ENCODE measurements at places on chromosomes 1 and 21.

- DNase-seq: no peak
These were observed 45.9 kb downstream of the CAMSAP2 start for GRCh38 chr1:200784576-200784975.

- peak; percentile 87 for DNase-seq
These were observed at the start of gene MOV10 for GRCh38 chr1:112674440-112674985. TSS of gene MOV10 (plus strand) at chr1:112674659. CDS start at chr1:112674913, 254 bp downstream.

DNA sequence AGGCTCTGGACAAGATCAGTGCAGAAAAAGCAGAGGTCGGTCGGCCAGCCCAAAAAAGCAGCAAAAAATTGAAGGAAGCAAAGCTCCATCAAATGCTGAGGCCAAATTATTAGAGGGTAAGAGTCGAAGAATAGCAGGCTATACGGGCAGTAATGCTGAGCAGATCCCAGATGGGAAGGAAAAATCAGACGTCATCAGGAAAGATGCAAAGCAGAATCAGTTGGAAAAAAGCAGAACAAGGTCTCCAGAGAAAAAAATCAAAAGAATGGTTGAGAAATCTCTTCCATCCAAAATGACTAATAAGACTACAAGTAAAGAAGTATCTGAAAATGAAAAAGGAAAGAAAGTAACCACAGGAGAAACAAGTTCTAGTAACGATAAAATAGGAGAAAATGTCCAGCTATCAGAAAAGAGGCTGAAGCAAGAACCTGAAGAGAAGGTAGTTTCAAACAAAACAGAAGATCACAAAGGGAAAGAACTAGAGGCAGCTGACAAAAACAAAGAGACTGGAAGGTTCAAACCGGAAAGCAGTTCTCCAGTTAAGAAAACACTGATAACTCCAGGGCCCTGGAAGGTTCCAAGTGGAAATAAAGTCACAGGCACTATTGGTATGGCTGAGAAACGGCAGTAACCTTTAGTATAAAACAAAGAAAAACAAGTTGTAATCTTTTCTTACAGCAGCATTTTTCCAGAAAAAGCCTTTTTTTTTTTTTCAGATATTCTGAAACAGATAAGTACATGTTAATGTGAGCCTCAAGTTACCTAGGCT, 75.7 kb downstream of the PHTF1 start:
- DNase-seq: no peak

- no peak for DNase-seq
These were observed 42.6 kb upstream of the EPB41 start for GRCh38 chr1:28871631-28872401.

DNA sequence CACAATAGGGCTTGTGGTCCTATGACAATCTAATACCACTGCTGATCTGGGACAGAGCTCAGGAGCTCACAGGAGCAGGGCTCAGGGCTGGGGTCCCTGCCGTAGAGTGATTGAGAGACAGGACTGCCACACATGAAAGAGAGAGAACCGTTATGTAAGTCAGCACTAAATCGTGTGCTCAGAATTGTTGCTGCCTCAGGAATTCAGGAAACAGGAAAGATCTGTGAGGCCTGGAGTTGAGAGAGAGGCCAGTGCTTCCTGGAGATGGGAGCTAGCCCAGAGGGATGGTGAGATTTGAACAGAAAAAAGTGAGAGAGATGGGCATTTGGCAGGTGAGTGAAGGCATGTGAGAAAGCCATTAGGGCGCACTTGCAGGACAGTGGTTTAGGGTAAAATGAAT, 17.5 kb upstream of the ACBD6 start:
- DNase-seq: no peak

DNA sequence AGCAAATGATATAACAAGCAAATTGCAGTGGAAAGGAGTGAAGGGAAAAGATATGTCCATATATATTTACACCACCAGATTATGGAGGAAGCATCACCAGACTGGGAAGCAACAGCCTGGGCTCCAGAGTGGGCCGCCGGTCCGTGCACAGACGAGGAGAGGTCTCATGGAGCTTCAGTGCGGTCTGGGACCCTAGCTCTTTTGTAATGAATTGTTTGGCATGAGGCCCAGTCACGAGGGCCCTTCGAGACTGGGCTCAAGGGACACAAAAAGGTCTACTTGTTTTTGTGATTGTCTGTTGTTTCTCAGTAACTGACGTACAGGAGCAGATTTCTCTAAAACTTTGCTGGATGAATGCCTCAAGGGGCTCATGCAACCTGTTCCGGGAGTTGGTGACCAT, 12.9 kb upstream of the STUM start:
- no peak for DNase-seq

GRCh38 chr1:174746024-174746808, 253.5 kb upstream of the CACYBP start:
- DNase-seq: no peak

GRCh38 chr1:194917769-194918168, 1690.5 kb downstream of the KCNT2 start:
- no peak for DNase-seq

GRCh38 chr1:86546787-86547221, at the start of gene CLCA4:
TSS of gene CLCA4 (plus strand) at chr1:86547078. CDS start at chr1:86547120, 42 bp downstream.
- no peak for DNase-seq

- DNase-seq: no peak
These were observed 2.0 kb downstream of the ATP13A2 start for GRCh38 chr1:17009706-17010105.

GRCh38 chr1:2445823-2446215, 30.3 kb upstream of the PLCH2 start:
- DNase-seq: no peak

GRCh38 chr21:34558166-34558565, 46.2 kb upstream of the KCNE1 start:
- DNase-seq: no peak

DNA sequence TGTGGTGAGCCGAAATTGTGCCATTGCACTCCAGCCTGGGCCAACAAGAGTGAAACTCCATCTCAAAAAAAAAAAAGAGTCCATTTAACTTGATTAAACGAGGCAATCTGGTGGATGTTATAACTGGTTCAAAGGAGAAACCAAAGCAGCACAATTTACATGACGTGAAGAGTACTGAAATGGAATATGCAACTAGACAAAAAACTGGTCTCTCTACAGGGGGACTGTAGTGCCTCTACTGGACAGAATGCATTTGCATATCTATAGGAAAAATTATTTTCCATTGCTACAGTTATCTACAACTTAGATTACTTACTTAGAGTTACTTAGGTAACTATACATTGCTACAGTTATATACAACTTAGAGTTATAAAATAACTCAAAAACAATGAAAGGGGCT, 2.7 kb upstream of the CAPN2 start:
- no peak for DNase-seq

DNA sequence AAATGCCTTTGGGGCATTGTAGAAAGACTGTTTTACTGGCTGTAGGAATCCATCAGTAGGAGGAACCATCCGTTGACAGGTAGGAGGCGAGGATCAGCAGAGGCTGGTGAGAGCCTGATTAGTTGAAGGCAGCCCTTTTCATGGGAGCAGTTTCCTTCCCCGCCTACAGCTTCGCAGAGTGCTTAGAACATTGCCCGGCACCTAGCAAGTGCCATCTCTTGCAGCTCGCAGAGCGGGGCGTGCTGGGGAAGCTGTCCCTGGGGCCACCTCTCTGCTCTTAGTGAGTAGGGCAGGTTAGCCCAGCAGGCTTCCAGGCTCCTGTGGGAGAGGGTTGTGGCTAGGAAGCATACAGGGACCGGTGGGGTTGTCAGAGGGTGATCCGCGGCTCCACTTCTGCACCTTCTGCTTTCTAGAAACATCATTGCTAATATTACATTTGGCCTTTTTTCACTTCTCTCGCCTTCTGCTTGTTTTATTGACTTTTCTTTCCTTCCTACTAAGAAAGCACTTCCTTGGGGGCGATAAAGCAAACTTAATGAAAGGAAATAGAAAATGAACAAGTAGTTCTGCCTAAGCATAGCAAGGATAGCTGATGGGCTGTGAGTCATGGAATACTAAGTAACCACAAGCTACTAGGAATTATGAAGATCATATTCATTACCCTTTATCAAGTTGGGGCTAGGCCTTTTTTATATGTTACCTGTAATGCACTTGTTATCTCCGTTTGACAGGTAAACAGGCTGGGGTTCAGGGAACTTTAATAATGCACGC, 176.7 kb downstream of the GALNT2 start:
- no peak for DNase-seq

- no peak for DNase-seq
These were observed 36.0 kb downstream of the GNG4 start for GRCh38 chr1:235613602-235614001.

- no peak for DNase-seq
These were observed 13.2 kb upstream of the ZP4 start for GRCh38 chr1:237903961-237904360.

DNA sequence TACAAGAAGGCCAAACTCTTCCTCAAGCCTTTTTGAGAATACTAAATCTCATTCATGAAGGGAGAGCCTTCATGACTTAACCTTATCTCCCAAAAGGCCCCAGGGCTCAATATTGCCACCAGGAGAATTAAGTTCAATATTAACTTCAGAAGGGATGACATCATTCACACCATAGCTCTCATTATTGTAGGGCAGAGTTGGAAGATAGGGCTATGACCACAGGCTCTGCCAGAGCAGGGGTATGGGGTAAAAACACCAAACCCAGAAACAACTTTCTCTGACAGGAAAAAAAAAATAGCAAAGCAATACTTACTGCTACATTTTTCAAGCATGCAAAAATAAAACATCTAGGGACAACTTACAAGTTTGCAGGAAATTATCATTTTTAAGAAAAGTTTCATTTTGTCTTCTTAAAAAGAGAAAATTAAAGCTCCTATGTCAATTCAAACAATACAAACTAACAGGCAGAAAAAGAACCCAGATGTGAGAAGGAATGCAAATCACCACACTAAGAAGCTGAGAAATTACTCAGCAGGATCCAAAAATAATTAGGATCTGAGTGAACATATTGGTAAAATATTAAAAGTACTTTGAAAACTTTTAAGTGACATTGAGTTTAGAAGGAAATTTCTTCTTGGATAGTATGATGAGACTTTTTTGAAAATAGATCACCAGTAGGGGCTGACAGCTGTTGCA, 1156.5 kb downstream of the NCAM2 start:
- DNase-seq: no peak

DNA sequence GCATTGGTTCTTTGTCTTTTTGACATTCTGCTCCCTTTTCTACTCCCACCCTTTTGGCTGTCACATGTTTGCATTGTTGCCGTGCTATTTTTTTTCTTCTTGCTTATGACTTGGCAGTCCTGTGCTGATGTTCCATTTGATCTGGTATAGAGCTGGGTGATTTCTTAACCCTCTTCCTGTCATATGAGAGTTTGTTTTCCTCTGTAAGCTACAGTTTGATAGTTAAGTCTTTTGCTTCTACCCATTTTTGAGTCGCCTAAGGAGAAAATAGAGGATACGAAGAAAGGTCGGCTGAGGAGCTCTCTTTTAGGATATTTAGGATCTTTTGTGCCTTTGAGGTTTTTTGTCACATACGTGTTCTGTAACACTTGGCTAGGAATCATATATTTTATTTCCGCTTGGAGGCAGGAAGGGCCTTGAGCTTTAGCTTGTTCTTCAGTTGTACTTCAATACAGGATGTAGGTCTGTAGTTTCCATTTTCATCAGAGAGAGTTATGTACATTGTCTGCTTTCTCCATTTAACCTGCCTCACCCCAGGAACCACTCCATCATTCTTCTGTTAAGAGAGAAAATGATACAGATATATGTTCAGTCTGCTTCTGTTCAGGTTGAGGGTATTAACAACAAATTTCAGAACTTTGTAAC, 150.7 kb downstream of the BACH1 start:
- DNase-seq: no peak

DNA sequence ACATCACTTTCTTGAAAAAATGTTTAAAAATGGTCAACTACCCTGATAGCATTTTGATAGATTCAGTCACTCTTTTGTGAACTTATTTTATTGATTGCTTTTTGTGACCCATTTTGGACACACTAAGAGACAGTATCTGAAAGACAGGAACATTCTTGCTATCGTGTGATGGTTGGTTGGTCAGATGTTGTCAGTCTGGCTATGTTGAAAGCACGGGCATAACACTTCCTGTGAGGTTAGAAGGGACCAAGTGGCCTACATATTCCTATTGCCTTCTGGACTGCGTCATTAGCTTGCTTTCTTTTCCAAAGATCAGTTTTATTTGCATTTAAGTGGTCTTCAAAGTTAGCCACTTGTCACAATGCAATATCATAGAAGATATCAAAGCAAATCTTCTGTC, 1.4 kb downstream of the OR2T6 start:
- DNase-seq: no peak

DNA sequence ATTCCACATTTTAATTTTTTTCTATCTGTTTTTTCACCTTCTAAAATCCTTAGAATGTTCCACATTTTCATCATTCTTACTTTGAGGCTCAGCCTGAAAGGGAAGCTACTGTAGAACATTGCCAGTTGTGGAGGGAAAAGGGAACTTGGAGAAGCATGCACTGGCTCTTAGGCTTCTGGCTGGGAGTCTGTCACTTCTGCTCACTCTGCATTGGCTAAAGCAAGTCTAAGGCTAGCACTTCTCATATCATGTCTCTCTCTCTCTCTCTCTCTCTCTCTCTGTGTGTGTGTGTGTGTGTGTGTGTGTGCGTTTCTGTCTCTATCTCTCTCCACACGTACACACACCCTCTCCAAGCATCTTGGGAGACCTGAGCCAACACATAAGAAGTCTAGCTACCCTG, 49.6 kb upstream of the ADAR start:
- no peak for DNase-seq

DNA sequence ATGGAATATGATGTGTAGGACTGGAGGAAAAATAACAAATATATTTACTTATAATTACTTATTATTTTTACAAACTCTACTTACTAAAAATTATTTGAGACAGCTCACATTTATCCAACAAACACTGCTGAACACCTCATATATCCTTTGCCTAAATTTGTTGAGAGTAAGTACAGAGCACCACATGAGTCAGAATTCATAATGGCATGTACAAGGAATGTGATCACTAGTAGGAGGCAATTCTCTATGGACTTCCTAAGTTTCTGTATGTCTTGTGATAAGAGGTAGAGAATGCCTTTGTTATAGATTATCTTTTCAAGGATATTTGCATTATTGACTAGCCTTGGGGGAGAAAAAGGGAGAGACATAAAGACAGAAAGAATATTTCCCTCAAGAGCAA, 8.2 kb upstream of the ST6GALNAC3 start:
- no peak for DNase-seq

DNA sequence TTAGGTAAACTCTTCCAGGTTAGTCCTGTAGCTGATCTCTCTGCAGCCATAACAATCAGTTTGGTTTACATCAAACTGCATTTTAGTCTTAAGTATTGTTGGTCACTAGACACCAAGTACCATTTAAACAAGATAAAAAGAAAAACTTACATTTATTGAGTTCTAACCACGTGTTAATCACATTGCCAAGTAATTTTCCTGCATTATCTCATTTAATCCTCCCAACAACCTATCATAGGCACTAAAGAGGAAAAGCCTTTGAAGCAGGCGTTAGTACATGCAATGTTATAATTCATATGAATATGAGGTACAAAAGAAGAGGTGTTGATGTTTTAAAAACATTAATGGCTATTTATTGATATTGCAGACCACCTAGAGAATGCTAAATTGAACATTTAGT, 9.0 kb downstream of the DR1 start:
- no peak for DNase-seq

GRCh38 chr1:204128964-204129896, 22.6 kb downstream of the ETNK2 start:
- DNase-seq: peak; percentile 91

- DNase-seq: peak; percentile 86
These were observed 1.9 kb downstream of the DHRS3 start for GRCh38 chr1:12615865-12616708.
